ENCODE measurements at places on chromosomes 5 and 9. TPM values are rescaled to one million over a fixed set of nuclear protein-coding genes. Genes with fewer than 3 reads are reported as not detected.

DNA sequence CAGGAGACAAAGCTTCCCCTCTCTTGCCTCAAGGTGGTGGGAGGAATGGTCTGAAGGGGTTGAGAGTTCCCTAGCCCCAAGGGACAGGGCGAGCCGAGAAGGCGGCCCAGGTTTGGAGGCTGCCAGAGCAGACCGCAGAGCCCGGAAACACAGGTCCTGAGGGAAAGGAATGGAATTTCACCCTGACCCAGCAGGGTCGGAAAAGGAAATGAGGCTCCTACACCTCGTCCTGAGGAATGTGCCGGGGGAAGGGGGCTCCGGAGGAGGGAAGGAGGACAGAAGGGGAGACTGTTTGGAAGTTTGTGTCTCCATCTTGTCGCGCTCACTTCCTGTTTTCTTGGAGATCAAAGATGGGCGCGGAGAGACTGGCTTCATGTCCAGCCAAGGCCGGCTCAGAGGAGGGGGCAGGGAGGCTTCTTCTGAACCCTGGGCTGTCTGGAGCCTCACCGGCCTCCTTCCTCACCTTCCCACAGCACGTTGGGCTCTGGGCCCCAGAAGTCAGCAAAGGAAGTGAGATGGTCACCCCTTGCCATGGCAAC lies 9.6 kb downstream of the ENG start:
- no peak overlapping the region for H3K27ac ChIP-seq
- no peak overlapping the region for H3K4me3 ChIP-seq
- no peak for DNase-seq
- peaks cover 11% of the 10 kb centered on the region for H3K36me3 ChIP-seq

DNA sequence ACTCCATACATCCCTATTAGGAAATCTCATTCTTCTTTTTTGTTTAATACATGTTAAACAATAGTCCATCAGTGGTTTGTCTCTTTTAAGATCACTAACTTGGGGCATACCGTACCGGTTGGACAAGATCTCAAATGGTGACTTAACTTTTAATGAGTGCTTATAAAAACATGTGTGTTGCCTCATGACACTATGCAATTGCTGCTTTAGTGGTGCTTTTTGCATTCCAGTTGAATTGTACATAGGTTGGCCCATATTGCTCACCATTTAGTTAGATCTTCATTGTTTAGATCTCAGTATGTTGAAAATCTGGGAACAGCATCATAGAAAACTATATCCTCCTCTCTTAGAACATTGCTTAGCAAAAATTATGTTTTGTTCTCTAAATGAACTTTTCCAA lies 17.8 kb downstream of the C9orf85 start:
- no peak for DNase-seq
- H3K36me3 ChIP-seq = peaks cover 4% of the 10 kb centered on the region
- H3K4me3 ChIP-seq = no peak overlapping the region
- H3K27me3 ChIP-seq = no peaks in the 10 kb centered on the region
- H3K27ac ChIP-seq = no peak overlapping the region

Gene TRIP13
- total RNA-seq = 29.9 TPM

DNA sequence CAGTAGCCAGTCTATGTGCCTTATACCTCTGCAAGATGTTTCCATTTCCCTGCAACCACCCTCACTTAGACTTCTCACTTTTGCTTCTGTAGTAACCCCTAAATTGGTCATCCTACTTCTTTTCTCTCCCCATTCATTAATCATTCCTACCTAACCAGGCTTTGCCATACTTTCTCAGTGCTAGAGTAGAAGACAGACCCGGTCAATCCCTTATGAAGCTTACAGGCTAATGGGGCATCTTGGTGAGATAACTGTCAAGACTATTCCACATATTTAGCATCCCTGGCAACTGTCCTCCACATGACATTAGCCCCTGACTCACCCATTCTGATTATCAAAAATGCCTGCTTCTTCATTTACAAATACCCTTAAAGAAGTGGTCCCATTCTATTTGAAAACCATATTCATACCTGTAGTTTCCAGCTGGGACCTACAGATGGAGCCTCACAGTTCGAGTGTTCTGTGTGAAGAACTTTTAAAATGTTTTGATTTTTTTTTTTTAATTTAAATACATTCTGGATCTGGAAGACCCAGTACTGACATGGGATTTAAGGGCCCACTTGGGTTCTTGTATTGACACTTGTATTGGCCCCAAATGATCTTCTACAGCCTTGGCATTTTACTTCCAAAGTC lies 21.0 kb downstream of the F2RL2 start:
- H3K27ac ChIP-seq = no peak overlapping the region
- no peak overlapping the region for H3K4me3 ChIP-seq
- peaks cover 15% of the 10 kb centered on the region for H3K36me3 ChIP-seq
- no peak for DNase-seq
- H3K27me3 ChIP-seq = no peaks in the 10 kb centered on the region
- peaks cover 2% of the 10 kb centered on the region for H3K4me1 ChIP-seq

DNA sequence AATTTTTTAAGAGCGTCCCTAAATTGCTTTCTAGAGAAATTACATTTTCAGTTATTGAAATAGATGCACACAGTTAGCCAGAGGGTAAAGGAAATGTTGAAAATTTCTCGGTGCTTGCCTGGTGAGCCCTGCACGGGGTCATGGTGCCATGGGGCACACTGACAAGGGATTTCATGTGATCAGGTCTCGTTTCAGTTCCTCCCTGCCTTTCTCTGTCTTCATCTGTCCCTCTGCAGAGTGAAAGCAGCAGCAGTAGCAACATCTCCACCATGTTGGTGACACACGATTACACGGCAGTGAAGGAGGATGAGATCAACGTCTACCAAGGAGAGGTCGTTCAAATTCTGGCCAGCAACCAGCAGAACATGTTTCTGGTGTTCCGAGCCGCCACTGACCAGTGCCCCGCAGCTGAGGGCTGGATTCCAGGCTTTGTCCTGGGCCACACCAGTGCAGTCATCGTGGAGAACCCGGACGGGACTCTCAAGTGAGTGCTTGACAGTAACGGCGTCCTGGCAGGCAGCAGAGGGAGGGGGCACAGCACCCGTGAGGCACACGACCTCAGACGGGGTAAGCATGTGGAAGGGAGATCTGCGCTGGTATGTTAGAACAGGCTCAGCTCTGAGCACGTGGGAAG lies 89.1 kb upstream of the OTULINL start:
- H3K27ac ChIP-seq = no peak overlapping the region
- H3K27me3 ChIP-seq = no peaks in the 10 kb centered on the region
- DNase-seq = no peak
- H3K36me3 ChIP-seq = peaks cover 3% of the 10 kb centered on the region

Gene RNF145
- total RNA-seq = 75.3 TPM

Gene TMEM252
- not detected for total RNA-seq

Gene GFI1B
- not detected for total RNA-seq

GRCh38 chr9:89606624-89607311 lies 2.0 kb downstream of the GADD45G start:
- H3K27me3 ChIP-seq = peaks cover 3% of the 10 kb centered on the region
- no peaks in the 10 kb centered on the region for H3K36me3 ChIP-seq
- peaks cover 34% of the 10 kb centered on the region for H3K4me1 ChIP-seq
- H3K27ac ChIP-seq = no peak overlapping the region
- peak; percentile 70 for DNase-seq

DNA sequence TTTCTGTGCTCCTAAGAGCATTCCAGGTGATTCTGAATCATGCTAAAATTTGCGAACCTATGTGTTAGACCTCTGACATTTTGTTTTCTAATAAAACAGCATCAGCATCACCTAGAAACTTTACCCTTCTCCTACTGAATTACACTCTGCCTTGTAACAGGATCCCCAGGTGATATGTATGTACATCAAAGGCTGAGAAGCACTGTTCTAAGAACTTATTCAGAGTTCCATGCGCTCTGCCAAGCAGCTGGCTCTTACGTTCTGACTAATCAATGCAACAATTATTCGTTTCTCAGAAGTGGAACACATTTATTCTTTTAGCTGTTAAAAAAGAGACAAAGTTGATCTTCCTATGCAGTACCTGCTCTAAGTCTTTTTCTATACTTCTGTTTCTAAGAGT lies 228.6 kb downstream of the SLF1 start:
- H3K27me3 ChIP-seq = peaks cover 14% of the 10 kb centered on the region
- H3K4me1 ChIP-seq = peaks cover 3% of the 10 kb centered on the region
- H3K27ac ChIP-seq = no peak overlapping the region
- no peak overlapping the region for H3K4me3 ChIP-seq
- no peaks in the 10 kb centered on the region for H3K36me3 ChIP-seq

DNA sequence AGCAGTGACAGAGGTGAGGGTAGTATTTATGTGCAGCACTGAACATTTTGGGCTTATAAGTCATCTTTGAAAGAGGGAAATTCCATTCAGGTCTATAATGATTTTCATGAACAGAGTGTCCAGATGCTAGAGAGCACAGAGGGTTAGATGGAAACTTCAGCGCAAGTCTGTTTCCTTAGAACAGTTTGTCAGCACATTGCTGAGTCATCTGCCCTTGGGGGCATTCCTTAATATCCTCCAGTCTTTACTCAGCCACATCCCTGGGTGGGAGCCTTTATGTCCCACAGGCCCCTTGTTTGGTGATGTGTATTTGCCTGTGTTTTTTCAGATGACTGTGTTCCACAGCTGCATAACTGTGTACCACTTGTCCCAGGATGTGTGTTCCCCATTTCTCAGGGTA lies 138.5 kb upstream of the S1PR3 start:
- peaks cover 48% of the 10 kb centered on the region for H3K27me3 ChIP-seq
- H3K4me3 ChIP-seq = no peak overlapping the region
- H3K36me3 ChIP-seq = peaks cover 4% of the 10 kb centered on the region
- H3K4me1 ChIP-seq = no peaks in the 10 kb centered on the region

DNA sequence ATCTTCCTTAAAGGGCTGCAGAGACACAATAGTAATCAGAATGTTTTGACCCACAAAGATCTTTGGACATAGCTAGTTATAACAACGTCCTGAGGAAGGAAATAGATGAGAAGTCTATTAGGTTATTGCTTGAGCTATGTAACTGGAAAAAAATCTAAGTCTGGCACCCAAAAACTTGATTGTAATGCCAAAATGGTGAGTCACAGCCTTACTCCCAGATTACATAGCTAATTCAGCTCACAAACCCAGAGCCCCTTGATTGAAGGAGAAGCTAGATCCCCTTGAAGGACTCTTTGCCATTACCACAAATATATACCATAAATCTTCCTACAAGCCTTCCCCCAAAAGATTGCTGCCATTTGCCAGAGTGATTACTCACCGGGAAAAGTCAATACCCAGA lies 341.8 kb upstream of the KIF2A start:
- no peaks in the 10 kb centered on the region for H3K27me3 ChIP-seq
- no peaks in the 10 kb centered on the region for H3K4me1 ChIP-seq
- H3K4me3 ChIP-seq = no peak overlapping the region

DNA sequence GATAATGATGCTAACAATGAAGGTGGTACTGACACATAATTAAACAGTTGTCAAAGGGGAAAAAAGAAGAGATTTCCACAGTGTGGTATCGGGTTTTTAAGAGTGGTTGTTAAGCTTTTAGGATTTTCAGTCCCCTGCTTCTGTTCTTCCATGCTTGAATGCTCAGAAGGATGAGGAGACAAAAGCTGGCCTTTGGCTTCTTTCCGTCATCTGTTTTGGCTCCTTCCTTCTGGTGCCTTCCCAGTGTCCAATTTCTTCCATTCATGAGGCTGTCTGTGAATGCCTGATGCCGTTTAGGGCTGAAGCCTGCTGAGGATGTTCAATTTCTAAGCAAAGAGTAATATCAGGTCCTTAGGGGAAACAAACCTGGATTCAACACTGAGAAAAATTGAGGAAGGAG lies 179.6 kb upstream of the GLRA1 start:
- H3K4me3 ChIP-seq = no peak overlapping the region
- H3K36me3 ChIP-seq = peaks cover 1% of the 10 kb centered on the region
- H3K27ac ChIP-seq = no peak overlapping the region
- H3K4me1 ChIP-seq = peaks cover 2% of the 10 kb centered on the region
- H3K27me3 ChIP-seq = no peaks in the 10 kb centered on the region

- H3K36me3 ChIP-seq = peaks cover 86% of the 10 kb centered on the region
- no peak overlapping the region for H3K4me3 ChIP-seq
- no peaks in the 10 kb centered on the region for H3K27me3 ChIP-seq
- H3K27ac ChIP-seq = no peak overlapping the region
These were observed 276.2 kb upstream of the POU5F2 start for GRCh38 chr5:94017579-94017978.

GRCh38 chr9:126366366-126367011 lies 39.9 kb downstream of the MVB12B start:
- no peak for DNase-seq
- no peak overlapping the region for H3K4me3 ChIP-seq
- H3K36me3 ChIP-seq = peaks cover 4% of the 10 kb centered on the region
- no peaks in the 10 kb centered on the region for H3K4me1 ChIP-seq
- H3K27ac ChIP-seq = no peak overlapping the region

Gene KCNN2
- total RNA-seq = not detected

Gene WNT8A
- total RNA-seq = not detected

- H3K36me3 ChIP-seq = peaks cover 2% of the 10 kb centered on the region
- no peak overlapping the region for H3K4me3 ChIP-seq
- peak overlapping the region; percentile 53 for H3K27ac ChIP-seq
- peaks cover 16% of the 10 kb centered on the region for H3K4me1 ChIP-seq
- no peaks in the 10 kb centered on the region for H3K27me3 ChIP-seq
These were observed 309.9 kb downstream of the NR3C1 start for GRCh38 chr5:143093452-143094086.

DNA sequence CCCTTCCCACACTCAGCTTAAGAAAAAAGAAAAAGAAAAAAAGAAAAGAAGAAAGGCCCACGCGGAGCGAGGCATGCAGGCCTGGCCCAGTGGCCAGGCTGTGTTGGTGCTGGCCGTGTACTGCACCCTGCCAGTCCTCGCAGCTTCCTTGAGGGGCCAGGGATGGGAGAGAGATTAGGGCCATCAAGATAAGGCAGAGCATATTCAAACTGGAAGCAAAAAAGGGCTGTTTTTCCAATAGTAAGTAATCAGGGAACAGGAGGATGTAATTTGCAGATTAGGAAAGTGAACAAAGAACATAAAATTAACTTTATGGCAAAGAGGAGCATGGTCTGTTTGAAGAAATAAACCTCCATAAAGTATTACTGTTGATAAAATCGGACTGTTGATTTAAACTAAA lies 319.6 kb upstream of the CLINT1 start:
- no peaks in the 10 kb centered on the region for H3K4me1 ChIP-seq
- no peaks in the 10 kb centered on the region for H3K27me3 ChIP-seq
- no peak overlapping the region for H3K4me3 ChIP-seq
- H3K27ac ChIP-seq = no peak overlapping the region

Gene ARID3C
- total RNA-seq = 0.29 TPM

Data from activated naive CD4-positive, alpha-beta T cell treated with anti-CD3 and anti-CD28 coated beads for 36 hours (primary cell).